ENCODE measurements at places on chromosomes 11 and 22.

DNA sequence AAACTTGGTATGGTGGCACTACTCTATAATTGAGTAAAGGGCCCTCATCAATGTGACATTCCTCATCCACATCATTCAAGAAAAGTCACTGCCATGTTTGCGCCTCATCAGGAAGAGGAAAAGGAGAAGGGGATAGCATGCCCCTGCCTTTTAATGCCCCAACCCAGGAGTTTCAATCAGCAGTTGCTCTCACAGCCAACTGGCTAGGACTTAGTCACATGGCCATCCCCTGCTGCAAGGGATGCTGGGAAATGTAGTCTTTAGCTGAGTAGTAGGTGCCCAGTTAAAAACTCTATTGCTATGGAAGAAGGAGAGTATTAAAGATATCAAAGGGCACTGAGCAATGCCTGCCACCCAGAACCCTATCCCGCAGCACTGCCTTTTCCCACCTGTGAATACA, 10.9 kb upstream of the CCND1 start:
- DNase-seq: no peak

- DNase-seq: no peak
Measured at GRCh38 chr11:72813740-72814285, 398 bp upstream of the ATG16L2 start.

DNA sequence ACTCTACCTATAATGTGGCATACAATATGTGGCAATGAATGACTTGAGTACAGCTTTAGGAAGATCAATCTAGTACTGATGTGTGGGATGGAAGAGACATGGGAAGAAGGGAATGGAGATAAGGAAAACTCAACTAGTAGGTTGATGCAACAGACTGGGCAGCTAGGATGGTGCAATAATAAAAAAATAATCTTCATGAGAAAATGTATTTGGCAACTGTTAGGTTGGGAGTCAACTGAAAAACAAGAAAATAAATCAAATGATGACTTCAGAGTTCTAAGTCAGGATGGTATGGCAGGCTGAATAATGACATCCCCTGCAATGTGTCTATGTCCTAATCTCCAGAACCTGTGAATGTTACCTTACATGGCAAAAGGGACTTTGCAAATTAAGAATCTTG, 236.8 kb upstream of the PITPNB start:
- no peak for DNase-seq

DNA sequence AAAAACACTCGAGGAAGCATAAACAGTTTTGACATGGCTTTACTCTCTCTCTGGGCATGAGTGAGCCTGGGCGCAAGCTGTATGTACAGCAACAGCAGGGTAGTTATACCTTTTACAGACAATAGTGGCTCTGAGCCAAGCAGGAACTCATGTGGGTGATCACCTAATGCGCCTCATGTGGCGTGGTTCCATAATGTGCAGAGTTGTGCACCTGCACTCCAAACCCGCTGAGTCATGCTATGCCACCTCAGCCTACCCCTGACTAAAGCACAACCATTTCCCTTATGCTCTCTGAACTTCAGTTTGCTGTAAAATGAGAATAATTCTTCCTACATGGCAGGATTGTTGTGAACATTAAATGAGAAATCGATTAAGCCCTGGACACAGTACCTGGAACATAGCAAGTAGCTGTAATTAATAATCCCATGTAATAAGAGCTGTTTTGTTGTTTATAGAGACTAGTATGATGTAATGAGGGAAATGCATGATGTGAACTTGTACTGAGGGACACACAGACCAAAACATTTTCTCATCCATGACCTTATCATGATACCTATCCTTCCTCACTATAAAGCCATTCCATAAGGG, 71.6 kb downstream of the CCDC34 start:
- DNase-seq: no peak

DNA sequence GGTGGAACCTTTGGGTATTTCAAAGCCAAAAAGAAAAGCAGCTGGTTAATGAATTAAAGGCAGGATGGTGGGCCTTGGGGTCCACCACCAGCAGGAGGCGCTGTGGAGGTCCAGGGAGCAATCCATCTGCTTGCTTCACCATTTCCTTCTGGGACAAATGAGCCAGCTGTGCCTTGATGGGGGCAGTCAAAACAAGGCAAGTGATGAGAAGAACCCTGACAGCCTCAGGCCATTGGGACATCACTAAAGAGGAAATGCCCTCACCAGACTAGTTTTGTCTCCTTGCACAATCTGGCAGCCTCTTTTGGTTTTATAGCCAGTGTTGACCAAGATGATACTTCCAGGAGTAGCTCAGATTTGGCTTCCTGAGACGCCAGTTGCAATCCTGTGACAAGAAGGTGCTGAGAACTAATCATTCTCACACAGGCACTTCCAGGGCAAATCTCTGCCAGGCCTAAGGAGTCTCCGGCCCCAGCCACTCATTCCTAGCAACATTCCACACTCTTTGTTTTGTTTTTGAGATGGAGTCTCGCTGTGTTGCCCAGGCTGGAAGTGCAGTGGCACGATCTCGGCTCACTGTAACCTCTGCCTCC, 38.2 kb upstream of the WEE1 start:
- peak; percentile 58 for DNase-seq

Measured in activated CD4-positive, CD25-positive, alpha-beta regulatory T cell treated with anti-CD3 and anti-CD28 coated beads, Interleukin-2, amount 50 U/mL, for 16 hours (primary cell).